Activated CD8-positive, alpha-beta memory T cell treated with anti-CD3 and anti-CD28 coated beads, Interleukin-2, amount 50 U/mL, for 48 hours (primary cell): ENCODE measurements at places on chromosomes 6 and 20.
A peak's percentile ranks its signal among the peaks of the same experiment; 100 is the strongest.

DNA sequence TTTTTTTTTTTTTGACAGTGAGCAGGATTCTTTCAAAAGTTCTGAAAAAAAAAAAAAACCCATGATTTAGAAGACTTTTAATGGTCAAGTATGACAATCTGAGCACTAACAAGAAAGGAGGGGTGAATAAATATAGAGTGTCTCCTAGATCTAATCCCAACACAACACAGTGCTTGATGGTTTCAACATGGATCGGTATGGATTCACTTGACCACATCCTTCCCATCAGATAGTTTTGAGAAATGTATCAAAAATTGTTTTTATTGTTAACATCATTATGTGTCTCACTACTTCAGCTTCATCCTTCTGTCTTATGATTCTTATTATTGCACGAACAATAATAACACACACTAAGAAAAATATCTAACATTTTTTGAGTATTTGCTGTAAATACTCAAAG lies 21.0 kb downstream of the KIF13A start:
- no peak for DNase-seq

- DNase-seq, result no peak
Observed at GRCh38 chr6:7911345-7911725, 747 bp upstream of the TXNDC5 start.

DNA sequence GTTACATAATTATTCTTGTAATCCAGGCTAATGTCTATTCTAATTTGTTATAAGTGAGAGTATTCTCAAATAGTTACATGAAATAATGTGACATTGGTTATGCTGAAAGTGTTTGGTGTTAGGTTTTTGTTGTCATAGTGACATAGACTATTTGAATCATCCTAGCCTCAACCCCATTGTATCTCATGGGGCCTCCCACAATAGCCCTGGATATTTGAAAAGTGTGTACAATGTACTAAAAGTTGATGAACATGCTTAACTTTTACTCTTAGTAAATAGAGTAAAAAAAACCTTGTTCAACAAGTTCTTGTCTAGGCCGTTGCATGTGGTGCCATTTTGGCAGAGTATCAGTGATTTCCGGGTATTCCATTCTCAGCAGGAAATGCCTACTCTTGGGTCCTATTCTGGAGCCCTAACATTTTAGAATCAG lies 83.0 kb downstream of the RTN4IP1 start:
- DNase-seq, result no peak

GRCh38 chr6:3165631-3166534 lies 8.5 kb upstream of the TUBB2A start:
- no peak for DNase-seq

GRCh38 chr20:12058216-12058615 lies 140.5 kb downstream of the BTBD3 start:
- no peak for DNase-seq

- DNase-seq, result no peak
Observed at GRCh38 chr6:106530502-106530901, 98.8 kb downstream of the RTN4IP1 start.

- no peak for DNase-seq
Observed at GRCh38 chr20:31454361-31454760, 13.9 kb downstream of the DEFB123 start.

- DNase-seq, result no peak
Observed at GRCh38 chr6:80181352-80182081, 75.0 kb downstream of the BCKDHB start.

GRCh38 chr20:10313701-10314100 lies 95.1 kb downstream of the SNAP25 start:
- no peak for DNase-seq

DNA sequence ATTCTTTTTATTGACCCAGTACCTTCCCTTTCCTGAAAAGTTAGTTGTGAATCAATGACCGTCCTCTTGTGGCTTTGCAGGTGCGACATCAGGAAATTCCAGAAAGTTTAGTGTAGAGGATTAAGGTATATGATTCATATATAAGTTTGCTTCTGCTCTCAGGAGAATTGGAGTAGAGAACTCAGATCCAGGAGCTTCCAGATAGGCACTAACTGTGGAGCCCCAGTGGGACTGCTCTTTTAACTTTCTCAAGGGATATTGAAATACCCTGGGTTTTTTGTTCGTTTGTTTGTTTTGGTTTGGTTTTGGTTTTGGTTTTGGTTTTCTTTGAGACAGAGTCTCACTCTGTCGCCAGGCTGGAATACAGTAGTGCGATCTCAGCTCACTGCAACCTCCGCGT lies 9.5 kb downstream of the TAAR2 start:
- no peak for DNase-seq

DNA sequence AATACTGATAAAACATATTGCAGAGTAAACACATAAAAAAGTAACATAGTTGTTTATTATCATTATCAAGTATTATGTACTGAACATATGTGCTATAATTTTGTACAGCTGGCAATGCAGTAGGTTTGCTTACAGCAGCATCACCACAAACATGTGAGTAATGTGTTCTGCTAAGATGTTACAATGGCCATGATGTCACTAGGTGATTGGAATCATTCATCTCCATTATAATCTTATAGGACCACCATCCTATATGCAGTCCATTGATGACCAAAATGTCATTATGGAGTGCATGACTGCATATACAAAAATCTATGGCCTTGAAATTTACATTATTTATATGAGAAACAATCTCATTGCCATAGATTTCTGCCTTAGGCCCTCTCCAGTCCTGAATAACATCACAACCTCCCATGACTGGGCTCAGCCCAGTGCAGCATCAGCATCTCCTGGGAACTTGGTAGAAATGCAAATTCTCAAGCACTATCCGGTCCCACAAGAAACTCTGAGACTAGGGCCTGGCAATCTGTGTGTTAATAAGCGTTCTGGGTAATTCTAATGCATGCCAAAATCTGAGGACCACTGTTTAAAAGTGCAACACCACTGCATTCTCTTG lies 352.0 kb upstream of the MARCKS start:
- DNase-seq, result no peak

DNA sequence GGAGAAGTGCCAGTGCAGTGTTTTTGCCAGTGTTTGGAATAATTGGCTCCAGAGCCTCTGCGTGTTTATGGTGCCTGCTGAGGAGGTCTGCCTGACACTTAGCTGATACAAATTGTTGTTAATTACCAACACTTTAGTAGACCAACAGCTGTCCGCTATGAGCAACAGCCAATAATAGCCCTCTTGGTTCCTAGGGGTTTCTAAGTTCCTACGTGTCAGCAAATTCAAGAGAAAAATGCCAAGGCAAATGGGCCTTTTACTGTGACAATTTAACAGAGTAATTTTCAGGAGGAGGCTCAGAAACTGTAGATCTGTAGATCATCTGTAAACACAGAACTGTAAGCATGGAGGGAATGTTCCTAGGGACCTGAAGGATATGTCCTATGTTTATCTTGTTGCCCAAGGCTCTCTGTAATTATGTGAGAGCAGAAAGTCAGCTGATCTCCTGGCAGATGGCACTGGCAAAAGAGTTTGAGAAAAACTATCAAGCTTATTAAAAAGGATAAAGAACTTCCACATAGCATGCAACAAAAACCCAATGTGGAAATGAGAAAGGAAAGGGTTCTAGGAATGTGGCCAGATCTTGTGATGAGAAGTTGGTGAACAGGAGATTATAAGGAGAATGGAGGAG lies 157.7 kb downstream of the GJA1 start:
- no peak for DNase-seq

DNA sequence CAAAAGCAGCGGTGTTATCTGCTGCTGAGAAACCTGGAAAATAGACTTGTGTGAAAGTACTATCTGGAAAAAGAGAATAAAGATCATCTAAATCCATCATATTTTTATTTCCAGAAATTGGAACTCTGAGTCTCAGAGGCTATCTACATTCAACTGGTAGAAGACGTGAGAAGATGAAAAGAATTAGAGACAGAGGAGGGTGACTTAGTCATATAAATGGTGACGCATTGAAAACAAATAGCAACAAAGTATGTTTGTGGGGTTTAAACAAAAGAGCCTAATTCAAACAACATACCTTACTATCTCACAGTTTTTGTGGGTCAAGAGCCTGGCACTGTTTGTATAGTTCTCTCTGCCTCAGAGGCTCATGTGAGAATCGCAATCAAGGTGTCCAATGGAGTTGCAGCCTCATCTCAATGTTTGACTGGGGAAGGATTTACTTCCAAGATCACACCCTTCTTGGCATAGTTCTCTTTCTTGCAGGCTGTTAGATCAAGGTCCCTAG lies 757.1 kb upstream of the SLC35B3 start:
- DNase-seq, result no peak

- DNase-seq, result peak; percentile 90
Observed at GRCh38 chr20:51220293-51220706, 197.4 kb upstream of the KCNG1 start.

DNA sequence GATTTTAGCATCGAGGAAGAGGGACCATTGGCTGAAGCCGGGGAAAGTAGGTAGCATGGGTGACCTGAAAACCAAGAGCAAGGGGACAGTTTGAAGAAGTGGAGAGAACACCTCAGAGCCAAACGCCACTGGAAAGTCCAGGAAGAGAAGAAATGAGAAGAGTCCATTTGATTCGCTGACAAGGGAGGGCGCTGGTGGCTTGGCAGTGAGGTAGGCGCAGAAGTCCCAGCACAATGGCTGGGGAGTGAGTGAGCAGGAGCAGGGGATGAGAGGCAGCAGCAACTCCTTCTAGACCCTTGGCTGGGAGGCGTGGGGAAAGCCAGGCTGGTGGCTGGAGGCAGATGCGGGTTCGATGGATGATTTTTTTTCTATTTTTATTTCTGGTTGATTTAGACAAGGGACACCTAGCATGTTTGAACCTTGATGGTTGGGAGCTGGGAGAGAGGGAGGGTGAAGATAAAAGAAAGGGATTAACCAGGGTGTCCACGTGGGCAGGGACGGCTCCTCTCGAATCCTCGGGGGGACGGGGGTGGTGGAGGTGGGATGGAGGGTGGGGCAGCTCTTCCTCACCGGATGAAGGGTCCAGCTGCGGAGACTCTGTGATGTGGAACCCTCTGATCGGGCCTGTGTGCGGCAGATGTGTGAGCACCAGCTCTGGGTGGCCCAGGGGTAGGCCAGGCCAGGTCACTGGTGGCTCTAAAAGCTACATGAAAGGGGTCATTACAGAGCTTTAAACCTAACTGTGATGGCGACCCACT lies 164.2 kb downstream of the NFATC2 start:
- no peak for DNase-seq

- peak; percentile 34 for DNase-seq
Observed at GRCh38 chr20:24981282-24981681, 11.3 kb downstream of the APMAP start.

DNA sequence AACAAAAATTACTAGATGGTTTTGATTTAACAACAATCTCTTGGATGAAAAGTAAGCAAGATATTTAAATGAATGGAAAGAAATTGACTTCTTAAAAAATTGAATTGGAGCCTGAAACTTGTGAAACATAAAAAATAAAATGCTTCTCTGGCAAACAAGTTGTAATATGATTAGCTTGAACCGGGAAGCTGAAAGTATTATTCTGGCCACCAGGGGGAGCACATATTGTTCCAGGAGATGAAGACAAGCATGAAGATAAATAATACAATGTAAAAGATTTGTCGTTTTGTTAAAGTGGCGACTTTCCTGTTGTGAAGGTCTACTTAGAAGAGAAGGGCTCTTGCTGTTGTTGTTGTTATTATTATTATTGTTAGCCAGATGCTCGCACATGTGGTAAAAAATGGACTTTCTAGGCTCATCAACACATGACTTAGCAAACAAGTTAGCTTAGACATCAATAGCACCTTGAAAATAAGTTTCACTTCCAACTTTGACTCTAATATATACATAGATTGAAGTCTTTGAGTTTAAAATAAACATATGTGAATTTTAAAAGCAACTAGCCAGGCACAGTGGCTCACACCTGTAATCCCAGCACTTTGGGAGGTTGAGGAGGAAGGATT lies 14.2 kb downstream of the PAX1 start:
- no peak for DNase-seq

- DNase-seq, result peak; percentile 59
Observed at GRCh38 chr6:110357664-110358552, at the start of gene METTL24. METTL24 (minus strand) TSS chr6:110358349; CDS start chr6:110358272, 77 bp downstream.

DNA sequence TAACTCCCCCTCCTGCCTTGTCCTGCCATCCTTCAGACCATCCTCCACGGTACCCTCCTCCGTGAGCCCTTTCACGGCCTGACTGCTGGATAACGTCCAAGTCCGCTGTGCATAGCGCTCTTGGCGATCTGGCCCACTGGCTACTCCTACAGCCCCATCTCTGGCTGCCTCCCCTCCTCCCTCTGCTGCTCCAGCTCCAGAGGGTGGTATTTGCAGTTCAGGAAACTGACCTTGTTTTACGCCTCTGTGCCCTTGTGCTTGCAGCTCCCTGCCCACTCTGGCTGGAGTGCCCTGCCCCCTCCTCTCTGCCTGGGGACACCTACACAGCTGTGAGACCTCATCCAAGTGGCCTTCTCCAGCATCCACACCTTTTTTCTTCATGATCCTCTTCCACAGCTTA lies 6.5 kb upstream of the RREB1 start:
- no peak for DNase-seq

- no peak for DNase-seq
Observed at GRCh38 chr6:5976811-5977210, 29.9 kb downstream of the NRN1 start.

GRCh38 chr6:168451805-168452517 lies 11.0 kb downstream of the SMOC2 start:
- DNase-seq, result no peak

DNA sequence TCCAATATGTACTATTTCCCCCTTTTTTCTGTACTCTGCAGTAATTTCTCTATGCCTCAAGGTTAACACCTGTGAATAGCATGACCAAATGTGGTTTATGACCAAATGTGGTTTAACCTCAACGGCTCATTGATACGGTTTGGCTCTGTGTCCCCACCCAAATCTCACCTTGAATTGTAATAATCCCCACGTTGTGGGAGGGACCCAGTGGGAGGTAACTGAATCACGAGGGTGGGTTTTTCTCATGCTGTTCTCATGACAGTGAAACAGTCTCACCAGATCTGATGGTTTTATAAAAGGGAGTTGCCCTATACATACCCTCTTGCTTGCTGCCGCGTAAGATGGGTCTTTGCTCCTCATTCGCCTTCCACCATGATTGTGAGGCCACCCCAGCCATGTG lies 18.7 kb downstream of the DEK start:
- no peak for DNase-seq

GRCh38 chr6:148761527-148762011 lies 14.7 kb downstream of the UST start:
- peak; percentile 67 for DNase-seq

GRCh38 chr20:15866916-15867730 lies 706.1 kb downstream of the KIF16B start:
- no peak for DNase-seq

DNA sequence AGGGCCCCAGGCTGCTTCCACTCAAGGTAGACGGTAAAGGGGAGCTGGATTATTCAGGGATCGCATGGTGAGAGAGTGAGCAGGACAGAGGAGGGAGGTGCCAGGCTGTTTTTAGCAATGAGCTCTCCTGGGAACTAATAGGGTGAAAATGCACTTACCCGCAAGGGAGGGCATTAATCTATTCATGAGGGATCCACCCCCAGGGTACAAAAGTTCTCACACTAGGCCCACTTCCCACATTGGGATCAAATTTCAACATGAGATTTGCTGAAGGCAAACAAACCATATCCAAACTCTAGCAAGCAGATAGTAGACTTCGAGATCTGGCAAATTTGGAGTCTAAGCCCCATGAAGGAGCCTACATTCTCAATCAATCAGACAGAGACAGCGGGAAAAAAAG lies 408.6 kb downstream of the RNF144B start:
- no peak for DNase-seq
